ENCODE measurements at places on chromosomes 1 and 21.
A peak's percentile ranks its signal among the peaks of the same experiment; 100 is the strongest.

GRCh38 chr1:72946903-72947499, 664.7 kb upstream of the NEGR1 start:
- no peak for DNase-seq

DNA sequence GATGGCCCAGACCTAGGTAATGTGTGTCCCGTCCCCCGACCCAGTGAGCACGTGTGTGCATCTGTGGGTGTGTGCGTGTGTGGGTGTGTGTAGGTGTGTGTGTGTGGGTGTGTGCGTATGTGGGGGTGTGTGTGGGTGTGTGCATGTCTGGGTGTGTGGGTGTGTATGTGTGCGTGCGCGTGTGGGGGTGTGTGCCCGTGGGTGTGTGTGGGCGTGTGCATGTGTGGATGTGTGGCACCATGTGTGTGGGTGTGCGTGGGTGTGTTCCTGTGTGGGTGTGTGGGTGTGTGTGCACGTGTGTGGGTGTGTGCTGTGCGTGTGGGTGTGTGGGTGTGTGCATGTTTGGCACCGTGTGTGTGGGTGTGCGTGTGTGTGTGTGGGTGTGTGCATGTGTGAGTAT, 309.5 kb downstream of the KIF26B start:
- no peak for DNase-seq

DNA sequence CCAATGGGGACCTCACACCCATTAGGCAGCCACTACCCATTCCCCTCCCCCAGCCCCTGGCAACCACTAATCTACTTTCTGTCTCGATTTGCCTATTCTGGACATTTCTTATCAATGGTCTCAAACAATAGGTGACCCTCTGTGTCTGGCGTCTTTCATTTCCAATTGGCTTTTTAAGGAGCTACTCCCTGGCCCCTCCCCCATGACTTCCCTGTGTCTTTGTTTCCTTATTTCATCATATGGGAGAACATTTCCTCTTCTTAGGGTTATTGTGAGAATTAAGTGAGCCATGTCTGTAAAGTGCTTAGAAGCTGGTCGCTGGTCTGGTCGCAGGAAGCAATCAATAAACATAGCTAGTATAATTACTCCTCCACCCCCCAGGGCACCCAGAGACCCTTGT, 80.9 kb downstream of the SPSB1 start:
- DNase-seq: no peak

GRCh38 chr1:182791281-182792179, 2.0 kb downstream of the NPL start:
- no peak for DNase-seq

- no peak for DNase-seq
These were observed 70.2 kb upstream of the CDC42BPA start for GRCh38 chr1:227388214-227389168.

- no peak for DNase-seq
These were observed 26.6 kb downstream of the RPS6KA1 start for GRCh38 chr1:26556111-26556510.

DNA sequence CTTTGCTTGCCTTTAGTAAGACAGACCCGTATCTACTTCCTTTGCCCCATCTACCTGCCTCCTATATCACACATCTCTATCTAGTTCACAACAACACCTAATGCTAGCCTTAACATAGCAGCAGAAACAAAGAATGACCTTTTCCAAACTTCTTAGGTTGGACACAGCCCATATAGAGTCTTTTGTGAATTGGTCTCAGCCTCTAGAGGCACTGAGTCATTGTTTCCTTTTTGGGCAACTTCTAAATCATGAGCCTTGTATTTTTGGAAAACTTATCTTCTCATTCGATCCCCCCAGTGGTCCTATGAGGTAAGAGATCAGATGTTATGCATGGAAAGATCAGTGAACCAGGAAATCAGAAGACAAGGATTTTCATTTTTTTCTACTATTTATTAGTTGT, 679.4 kb upstream of the USP24 start:
- no peak for DNase-seq

DNA sequence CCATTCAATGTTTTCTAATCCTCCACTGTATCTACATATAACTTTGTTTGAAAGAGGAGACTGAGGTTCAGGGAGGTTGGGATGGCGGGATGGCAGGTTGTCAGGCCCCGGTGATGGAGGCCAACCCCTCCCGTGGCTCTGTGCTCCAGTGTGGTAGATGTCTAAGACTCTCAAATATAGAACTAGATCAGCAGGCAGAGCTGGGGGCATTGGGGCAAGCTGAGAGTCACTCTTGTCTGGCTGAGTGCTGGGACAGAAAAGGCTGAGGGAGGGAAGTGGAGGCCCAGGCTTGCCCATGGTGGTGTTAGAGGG, 1.7 kb downstream of the IL6R start:
- DNase-seq: no peak

DNA sequence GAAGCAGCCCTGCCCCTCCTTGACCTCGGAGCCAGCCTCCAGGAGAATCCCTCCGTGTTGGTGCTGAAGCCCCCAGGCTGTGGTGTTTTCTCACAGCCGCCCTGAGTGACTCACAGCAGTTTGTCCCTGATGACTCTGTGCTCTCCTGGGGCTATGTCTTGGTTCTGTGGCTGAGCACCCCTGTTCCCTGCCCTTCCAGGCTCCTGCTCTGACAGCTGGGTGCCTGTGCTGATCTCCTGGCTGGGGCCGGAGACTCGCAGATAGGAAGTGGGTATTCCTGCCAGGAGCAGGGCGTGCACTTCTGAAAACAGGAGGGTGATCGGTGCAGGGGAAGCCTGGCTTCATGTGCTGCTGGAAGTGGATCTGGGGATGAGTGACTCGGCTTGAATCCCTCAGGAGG, 34.5 kb downstream of the POFUT2 start:
- no peak for DNase-seq

GRCh38 chr1:1967151-1967550, 36.4 kb downstream of the CFAP74 start:
- no peak for DNase-seq

DNA sequence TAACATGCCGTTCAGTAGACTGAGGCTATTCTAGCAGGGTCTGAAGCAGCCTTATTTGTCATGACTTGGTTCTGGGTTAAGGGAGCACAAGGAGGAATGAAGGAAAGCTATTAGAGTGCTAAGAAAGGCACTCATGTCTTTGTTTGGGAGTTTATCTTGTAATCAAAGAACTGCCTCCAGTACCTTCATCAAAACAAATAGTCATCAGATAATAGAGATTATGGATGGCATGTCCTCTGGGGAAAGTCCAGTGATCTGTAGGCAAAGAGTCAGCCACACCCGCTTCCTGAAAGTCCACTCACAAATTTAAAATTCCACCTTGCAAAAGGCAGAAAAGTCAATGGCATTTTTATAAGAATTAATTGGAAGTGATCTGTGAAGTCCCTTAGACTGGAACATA, 56.8 kb downstream of the ESRRG start:
- no peak for DNase-seq

- DNase-seq: no peak
These were observed 13.9 kb downstream of the SSR2 start for GRCh38 chr1:156006666-156007376.

DNA sequence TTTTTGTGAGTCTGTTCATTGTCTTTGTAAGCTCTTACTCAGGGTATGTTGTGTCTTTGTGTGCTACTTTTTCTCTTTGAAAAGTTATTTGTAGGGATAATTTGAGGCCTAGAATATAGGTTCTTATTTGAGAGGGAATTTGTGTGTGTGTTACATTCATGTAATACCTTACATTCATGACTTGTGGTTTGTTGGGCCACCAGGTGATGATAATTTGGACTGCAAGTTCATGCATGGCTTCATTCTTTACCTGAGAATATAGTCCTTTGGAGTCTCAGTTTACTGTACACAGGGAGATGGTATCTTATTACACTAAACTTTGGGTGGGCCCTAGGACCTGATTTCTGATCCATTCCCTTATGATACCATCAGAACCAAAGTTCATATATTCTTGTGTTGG, 51.8 kb upstream of the FASLG start:
- no peak for DNase-seq

DNA sequence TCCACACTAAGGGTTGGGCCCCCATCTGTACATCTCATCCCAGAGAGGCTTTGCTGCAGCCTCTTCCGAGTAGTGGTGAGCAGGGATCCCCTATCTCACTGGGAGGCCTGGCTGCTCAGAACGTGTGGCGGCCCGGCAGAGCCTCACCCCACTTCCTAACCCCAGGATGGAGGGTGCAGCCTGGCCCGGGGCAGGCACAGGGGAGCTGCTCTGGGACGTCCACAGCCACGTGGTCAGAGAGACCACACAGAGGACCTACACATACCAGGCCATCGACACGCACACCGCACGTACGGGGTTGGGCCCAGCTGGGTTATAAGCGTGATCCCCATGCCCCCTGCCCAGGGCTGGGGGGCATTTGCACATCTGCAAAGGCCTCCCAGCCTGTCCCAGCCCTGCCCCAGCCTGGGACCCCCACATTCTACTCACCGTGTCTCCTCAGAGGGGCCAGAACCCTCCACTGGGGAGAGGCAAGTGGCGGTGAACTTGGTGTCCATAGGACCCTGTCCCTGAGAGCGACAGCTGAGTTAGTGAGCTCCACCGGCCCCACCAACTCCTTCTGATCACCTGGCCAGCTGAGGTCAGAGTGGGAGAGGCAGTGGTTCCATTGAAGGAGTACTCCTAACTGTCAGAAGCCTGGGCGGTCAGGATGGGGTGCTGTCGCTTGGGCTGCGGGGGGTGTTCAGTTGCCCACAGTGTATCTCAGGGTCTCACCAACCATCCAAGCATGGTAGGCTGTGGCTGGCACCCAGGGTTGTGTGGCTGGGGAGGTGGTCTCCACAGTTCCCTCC, 41.2 kb downstream of the TRIM11 start:
- DNase-seq: no peak

- no peak for DNase-seq
These were observed 52.2 kb downstream of the RAB3GAP2 start for GRCh38 chr1:220219865-220220698.

DNA sequence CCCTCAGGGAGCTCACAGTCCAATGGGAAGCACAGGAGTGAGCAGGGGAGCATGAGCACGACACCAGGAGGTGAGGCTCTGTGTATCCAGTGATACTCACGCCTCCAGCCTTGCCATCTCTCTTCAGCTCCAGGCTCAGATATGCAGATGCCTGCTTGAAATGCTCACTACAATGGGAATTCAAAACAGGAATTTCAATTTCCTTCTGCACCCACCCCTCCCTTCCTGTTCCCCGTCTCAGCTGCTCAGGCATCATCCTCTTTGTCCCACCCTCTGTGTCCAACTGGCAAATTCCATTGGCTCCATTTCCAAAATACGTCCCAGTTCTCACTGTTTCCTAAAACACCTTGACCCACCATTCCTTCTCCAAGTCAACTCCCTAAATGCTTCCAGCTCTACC, 58.9 kb downstream of the FBXO2 start:
- no peak for DNase-seq

- no peak for DNase-seq
These were observed 29.7 kb downstream of the URB2 start for GRCh38 chr1:229655781-229656180.

DNA sequence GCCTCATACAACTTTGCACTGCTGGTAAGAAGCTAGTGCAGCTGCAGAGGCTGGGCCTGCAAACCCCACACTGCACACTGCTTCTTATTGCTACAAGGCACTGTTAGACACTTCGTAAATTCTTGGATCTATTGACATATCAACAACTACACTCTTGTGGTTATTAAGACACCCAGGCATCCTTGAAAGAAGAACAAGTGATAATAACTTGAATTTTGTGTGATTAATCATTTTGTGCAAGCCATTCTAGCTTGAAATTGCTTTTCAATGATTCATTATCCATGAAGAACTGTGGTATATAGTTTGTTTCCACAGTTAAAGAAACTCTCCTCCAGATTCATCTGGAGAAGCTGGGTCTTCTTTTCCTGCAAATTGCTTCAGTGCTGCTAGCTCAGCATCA, 33.7 kb upstream of the IFI44L start:
- no peak for DNase-seq

- DNase-seq: no peak
These were observed 1.5 kb upstream of the KRTAP10-6 start for GRCh38 chr21:44593598-44594405.

DNA sequence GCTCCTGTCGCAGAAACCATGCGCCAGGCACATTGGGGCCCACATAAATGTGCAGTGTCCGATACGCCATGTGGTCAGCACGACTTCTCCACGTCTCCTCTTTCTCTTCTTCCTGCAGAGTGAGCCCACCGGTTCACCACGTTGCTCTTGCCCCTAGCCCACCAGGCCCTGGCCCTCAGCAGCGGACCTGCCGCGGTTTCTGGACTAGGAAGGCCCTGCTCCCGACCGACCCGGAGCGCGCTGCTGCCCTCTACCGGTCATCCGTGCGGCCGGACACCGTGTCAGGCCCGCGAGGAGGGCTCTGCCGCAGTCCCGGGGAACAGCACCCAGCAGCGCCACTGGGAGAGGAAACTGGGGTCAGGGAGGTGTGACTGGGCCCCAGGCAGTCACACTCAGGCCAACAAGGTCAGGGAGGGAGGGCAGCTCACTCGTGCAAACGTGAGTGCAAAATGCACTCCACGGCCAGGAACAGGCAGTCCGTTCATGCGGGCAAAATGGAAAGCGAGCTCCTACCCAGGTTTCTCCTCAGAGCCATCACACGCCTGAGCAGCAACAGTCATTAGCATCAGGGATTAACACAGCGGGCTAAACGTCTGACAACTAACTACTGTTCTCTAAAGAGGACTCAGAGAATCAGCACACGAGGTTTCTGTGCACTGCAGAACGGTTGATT, 13.7 kb downstream of the TLR5 start:
- peak; percentile 80 for DNase-seq

GRCh38 chr1:162387226-162388082, 5.9 kb downstream of the C1orf226 start:
- no peak for DNase-seq

DNA sequence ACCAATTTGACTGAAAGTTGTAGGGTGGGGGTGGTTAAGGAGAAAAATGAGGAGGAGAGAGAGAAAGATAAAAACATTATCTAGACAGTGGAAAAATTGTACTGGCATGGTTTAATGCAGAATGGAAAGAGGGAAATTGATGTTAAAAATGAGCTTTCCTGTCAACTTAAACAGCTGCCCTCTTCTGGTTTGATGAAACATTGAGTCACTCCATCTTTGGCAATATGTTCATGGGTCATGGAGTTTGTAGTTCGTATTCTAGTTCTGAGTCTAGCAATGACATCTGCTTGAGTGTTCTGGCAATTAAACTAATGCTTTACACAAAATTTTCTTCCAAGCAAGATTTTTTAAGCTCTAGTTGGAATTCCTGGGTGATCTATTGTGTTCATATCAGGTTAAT, 9.6 kb downstream of the ZNF648 start:
- no peak for DNase-seq

DNA sequence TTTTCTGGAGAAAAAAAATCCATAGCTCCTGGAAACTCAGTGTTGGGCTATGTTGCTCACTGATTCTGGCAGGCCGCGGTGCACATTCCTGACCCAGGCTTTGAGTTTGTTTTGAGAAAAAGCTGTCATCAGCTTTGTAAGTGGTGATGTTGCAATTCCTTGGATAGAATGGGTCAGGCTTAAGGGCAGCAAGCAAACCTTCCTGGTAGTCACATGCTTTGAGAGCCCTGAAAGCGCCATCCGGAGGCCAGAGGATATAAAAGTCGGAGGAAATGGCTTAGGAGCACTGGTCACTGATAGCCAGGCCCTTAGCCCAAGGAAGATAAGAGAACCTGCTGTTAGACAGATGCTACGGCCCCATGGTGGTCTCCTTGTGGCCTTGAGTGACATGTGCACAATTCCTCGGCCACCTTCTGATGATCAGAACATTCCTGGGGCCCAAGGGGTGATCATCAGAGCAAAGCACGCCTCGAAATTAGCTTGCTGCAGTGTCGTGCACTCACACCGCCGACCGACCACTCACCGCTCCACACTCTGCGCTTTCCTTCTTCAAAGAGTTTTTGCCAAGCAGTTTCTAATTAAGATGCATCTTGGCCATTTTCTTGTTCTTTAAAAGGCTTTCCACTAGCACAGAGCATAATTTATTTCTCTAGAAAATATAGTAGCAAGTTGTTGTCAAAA, 78.6 kb downstream of the MAN1C1 start:
- peak; percentile 44 for DNase-seq
